Naive thymus-derived CD4-positive, alpha-beta T cell (primary cell): ENCODE measurements at places on chromosomes 7 and 10.

DNA sequence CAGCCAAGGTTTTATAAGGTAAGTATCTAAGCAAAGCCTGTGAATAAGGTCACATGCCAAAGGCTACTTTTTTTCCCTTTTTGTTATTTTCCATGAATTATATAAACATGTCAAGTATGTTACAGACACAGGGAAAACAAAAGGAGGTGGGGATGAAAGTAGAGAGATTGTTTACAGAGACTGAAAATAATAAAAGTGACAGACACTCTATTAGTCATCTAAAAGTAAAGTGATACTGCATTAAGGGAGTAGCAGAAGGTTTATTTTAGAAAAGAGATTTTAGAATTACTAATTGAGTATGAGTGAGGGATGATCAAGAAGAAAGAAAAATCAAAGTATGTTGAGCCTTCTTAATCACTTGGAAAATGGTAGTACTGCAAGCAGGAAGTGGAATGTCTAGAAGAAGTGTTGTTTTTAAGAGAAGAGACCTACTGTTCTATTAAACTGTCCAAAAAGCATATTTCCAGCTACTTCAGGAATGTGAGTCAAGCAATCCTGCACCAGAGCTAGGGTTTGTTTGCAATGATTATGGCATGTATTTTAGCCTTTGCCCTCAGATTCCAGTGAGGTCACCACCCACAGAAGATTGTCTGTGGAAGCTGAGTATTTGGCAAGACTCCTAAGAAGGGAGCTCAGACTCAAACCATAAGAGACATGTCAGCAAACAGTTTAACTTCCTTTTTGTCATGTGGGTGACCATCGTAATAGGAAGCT is 177.9 kb upstream of the PLXDC2 start:
- DNase-seq, result no peak

DNA sequence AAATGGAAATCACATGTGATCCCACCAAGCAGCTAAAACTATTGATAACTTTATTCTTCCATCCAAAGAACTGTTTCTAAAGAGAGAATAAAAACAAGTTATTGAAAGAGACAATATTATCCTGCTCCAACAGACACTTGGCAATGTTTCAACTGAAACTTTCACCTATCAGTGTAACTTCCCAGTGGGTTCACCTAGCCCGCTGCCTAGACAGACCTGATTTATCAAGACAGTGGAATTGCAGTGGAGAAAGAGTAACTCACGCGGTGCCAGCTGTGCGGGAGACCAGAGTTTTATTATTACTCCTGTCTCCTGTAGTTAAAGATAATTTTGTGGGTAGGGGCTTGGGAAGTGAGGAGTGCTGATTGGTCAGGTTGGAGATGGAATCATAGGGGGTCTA is 199.8 kb downstream of the AHR start:
- no peak for DNase-seq

DNA sequence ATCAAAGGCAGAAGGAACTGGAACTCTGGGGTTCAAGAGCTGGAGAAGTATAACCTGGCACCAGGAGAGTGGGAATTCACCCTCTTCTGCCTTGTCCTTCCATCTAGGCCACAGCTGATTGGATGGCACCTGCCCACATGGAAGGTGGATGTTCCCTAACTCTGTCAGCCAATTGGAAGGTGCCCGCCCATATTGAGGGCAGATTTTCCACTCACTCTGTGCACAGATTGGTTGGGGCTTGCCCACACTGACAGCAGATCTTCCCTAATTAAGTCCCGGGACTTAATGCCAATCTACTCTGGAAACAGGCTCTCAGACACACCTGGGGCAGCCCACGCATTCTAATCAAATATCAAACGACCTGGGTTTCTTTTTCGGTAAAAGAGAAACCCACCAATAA is 1142.3 kb upstream of the CELF2 start:
- DNase-seq, result no peak

GRCh38 chr10:27525819-27526218 is 21.7 kb downstream of the RAB18 start:
- DNase-seq, result no peak

- DNase-seq, result no peak
These were observed 333.9 kb downstream of the ADRA2A start for GRCh38 chr10:111410740-111411139.

DNA sequence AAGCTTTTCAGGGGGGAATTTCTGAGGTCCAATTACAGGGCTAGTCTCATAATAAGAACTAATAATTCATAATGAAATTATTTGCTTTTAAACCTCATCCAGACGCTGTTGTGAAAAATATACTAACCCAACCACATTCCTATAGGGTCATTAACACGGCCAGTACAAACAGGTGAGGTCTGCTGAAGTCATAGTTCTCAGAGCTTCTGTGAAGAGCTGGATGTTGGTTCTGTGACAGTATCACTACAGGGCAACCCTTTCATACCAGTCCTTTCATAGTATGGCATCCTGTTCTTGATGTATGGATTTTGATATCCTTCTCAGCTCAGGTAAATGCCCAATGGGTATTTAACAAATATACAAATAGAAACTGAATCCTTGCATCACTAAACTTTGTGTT is 62.3 kb upstream of the FAM133B start:
- DNase-seq, result no peak

DNA sequence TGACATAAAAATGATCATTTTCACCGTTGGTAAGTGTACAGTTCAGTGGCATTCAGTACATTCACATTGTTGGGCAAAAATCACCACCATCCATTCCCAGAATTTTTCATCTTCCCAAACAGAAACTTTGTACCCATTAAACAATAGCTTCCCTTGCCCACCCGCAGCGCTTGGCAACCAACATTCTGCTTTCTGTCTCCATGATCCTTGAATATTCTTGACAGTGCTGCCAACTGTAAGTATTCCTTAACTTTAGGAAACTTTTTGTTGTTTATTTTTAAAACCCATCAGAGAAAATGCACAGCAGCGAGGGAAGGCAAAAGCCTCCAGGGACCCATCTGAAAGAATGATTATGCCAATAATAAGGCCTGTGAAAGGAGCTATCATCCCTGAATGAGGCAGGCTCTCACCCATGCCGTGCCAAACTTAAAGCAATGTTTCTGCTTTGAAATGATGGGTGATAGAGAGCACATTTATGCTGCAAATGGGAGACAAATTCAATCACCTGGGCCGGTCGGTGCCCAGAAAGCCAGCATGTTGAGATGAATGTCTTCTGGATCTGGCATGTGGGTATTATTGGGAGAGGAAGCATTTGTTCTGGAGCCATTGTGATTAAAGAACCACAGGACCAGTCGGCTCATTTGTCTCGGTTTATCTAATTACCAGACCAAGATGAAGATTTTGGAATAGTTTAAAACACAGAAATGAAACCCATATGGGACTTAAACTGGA is 202.1 kb upstream of the NPVF start:
- DNase-seq, result no peak

DNA sequence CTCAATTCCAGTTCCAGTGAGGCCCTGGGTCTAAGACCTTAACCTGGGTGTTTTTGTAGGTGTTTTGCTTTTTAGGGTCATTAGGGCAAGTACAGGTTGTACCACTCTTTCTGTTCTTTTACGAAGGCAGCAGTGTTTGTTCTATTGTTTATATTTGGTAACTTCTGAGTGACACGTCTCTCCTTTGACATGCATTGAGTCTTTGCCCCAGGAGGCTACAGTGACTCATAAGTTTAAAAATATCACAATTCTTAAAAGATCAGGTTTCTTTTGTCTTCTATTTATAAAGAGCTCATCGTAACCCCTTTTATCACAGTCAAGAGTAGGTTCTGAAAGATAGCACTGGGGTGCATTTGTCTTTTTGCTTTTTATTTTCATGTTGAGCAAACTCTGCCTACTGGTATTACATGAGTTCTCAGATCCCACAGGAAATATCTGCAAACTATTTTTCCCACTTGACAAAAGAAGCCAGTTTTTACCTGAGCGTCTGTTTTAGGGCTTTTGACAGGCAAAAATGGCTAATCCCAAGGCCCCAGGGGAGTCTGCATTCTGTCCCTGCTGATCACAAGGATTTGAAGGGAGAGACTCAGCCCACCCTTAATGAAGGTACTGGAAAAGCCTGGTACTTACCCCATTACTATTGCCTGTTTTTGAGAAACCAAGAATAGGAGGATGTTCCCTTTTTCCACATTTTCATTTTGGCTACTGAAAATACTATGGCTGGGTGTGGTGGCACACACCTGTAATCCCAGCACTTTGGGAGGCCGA is 7.9 kb downstream of the NUDT13 start:
- DNase-seq, result no peak

- DNase-seq, result no peak
These were observed 211.3 kb downstream of the PRKG1 start for GRCh38 chr10:51285601-51286000.

DNA sequence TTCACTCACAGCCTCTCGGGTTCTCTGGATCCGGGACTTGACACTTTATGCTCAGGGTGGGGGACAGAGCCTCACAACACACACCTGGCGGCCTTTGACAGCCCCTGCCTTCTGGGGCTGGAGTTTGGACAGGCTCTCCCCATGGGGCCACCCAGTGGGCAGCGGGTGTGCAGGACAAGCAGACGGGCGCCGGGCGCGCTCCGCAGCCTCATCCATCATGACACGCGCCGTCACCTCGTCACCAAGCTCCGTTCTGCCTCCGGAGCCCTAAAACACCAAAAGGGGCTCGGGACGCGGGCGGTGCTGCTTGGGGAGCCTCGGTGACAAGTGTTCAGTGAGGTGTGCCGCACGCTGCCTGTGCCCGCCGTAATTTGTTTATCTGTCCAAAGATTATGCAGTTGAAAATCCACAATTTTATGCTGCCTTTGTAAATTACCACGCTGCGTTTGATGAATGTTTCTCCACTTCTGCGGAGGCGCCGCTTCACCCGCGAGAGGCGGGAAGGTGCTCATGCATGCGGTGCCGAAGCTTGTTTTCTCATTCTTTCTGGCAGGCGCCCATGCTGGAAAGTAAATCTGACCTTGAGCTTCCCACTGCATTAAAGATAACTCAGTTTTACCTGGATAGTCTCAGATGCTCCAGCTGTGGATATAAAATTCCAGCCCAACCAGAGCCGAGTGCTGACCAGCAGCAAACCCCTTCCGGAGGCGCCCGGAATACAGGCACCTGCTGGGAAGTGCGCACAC is 6.2 kb downstream of the NKX6-2 start:
- DNase-seq, result no peak

DNA sequence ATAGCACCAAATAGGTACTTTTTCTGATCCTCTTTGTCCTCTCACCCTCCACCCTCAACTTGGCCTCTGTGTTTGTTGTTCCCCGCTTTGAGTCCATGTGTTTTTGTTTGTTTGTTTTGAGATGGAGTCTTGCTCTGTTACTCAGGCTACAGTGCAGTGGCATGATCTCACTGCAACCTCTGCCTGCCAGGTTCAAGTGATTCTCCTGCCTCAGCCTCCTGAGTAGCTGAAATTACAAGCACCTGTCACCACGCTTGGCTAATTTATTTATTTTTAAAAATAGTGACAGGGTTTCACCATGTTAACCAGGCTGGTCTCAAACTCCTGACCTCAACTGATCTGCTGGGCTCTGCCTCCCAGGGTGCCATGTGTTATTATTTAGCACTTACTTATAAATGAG is 5.3 kb downstream of the ZNF273 start:
- no peak for DNase-seq

DNA sequence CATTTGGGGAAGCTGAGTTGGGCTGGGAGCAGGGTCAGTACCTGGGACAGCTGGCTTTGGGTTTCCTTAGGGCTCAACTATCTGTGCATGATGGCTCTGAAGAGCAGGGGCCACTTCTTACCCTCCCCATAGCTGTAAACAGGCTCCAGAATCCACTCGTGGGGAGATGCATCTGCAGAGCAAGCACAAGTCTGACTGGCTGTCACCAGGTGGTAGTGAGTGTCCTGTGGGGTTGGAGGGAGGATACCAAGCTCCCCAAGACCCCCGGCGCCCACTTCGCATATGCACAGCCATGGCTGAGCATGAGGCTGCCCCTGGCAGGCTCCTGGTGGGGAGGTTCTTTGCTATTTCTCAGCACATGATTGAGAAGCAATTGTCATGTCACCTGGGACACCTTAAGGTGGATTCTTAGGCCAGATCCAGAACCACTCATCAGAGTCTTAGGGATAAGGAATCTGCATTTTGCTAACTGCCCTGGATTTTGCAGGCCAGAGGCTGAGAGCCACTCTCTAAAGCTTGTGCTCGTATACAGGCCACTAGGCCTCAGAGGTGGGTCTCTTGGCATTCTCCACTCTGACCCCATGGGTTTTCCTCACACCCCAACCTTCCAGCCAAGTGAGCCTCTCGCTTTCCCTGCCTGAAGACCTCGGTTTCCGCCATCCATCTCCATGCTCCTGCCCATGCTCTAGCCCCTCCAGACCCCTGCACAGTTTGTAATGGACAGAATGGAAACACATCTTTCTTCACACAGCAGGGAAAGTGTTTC is 53.7 kb downstream of the ADCY1 start:
- no peak for DNase-seq

GRCh38 chr7:2002561-2003450 is 229.9 kb downstream of the MAD1L1 start:
- DNase-seq, result no peak

- no peak for DNase-seq
These were observed 133.8 kb downstream of the WDR37 start for GRCh38 chr10:1190052-1190395.

- no peak for DNase-seq
These were observed 19.6 kb upstream of the ADAM12 start for GRCh38 chr10:126407831-126408230.

DNA sequence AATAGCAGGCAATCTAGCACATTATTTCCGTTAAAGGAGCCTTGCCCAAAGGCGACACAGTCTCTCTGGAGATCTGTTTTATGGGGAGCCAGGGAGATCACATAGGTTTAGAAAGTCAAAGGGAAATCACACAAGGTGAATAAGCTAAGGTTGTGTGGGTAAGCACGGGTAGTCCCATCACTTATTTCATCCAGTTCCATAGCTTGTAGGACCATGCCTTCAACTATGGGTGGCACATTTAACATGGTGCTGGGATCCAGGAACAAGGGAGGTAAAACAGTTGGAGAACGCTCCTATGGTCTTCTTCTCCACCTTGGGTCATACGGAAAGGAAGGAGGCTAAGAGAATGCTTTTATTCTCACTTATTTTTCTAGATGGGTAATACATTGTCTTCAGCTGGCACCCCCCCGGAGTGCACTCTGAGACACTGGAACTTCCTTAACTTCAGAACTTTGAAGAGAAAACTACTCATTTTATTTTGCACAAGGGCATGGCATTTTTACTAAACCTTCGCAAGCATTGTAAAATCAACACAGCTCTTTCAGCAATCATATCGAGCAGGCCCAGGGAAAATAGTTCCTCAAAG is 435.4 kb downstream of the KIF20B start:
- peak; percentile 1 for DNase-seq

- no peak for DNase-seq
These were observed 14.6 kb upstream of the BPGM start for GRCh38 chr7:134632052-134632451.

DNA sequence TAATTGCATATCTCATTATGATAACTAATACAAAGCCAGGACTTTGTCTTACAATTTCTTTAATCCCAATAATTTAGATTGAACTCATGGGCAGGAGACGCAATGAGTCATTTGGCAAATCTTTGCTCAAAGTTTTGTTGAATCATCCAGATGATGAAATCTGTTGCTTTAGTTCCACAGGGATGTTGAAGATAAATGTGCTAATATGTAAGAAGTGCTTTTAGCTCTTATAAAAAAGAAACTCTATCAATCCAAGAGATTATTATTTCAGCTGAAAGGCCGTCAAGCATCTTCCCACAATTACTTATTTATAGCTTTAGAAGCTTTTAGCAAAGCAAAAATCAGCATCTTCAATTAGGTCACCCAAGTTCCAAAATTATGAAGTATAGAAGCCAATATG is 36.8 kb upstream of the ANK3 start:
- DNase-seq, result no peak

GRCh38 chr10:24777196-24777595 is 53.5 kb upstream of the ARHGAP21 start:
- DNase-seq, result no peak
